ENCODE measurements at places on chromosomes 3 and 15.

DNA sequence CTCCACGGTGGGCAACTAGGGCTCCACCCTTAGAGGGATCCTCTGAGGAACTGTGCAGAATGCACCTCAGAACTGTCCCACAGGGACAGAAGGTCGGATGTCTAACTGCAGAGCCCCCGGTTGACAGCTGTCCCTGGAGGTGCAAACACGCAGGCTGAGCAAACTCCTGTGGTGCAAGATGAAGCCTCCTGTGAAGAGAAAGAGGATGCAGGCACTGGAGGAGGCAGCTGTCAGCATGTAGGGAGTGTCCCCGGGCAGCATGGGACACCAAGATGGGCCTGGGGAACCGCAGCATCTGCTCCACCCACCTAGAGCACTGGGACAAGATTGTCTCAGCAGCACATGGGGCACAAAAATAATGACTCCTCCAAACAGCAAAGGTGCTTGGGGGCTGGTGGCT, 258.9 kb downstream of the ABHD5 start:
- DNase-seq, result no peak

- DNase-seq, result no peak
Measured at GRCh38 chr3:43525386-43525785, 96.4 kb downstream of the ANO10 start.

GRCh38 chr15:53808058-53808706, 48.7 kb upstream of the WDR72 start:
- DNase-seq, result no peak

DNA sequence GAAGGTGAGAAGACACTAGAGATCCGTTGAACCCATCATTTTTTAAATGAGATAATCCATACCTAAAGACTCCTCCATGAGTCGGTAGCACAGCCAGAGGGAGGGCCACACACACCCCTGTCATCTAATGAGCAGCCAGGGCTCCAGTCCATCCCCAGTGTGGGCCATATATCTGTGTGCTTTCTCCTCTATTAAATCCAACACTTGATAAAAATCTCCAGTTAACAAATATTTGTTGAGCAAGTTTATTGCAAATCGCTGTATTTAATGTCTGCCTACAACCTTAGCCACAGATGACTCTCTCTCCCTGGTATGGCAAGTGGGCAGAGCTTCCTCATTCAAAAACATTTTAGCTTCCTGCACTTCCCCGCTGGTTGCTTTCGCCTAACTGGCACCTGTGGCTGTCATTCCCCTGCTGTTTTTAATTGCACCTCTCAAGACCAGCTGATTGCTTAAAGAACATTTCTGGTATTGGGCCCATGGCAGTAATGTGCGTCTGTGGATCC, 82.8 kb downstream of the SMAD3 start:
- no peak for DNase-seq

DNA sequence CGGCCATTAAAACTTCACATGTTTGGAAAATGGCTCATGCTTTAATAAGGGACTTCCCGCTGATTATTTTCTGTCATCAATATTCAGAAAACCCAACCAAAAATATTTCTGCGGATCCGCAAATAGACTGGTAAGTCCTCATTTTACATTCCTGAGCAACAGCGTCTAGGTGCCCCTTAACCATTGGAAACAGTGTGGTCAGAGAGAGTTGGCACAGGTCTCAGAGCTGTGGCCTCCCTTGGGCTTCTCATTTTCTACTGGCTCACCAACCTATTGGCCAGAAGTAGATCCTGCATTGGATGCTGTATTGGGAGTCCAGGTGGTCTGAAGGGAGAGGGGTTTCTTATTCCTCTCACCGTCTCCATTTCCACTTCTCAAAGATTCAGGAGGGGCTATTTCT, 348.1 kb upstream of the DCBLD2 start:
- DNase-seq, result no peak

- DNase-seq, result no peak
Measured at GRCh38 chr15:96343113-96344059, 12.9 kb downstream of the NR2F2 start.

GRCh38 chr15:28889346-28889745, 3.6 kb downstream of the APBA2 start:
- no peak for DNase-seq

DNA sequence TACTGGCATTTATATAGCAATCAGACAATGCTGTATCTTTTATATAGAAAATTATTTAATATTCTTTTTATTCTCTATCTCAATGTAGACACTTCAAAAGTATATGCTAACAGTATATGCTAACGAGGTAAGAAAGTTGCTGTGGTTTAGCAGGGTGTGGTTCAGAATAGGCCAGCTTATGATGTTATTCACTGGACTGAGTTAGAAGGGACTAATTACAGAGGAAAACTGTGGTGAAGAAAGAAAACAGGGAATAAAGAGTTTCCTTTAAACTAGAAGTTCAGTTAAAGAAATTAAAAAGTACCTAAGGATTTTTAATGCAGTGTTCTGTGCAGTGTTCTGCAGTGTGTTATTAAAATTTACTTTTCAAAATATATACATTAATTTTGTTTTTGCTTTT, 59.4 kb downstream of the MYO9A start:
- DNase-seq, result no peak

GRCh38 chr15:97237160-97237559, 723.3 kb upstream of the ARRDC4 start:
- DNase-seq, result no peak

Measured in SIG-M5 (cell line).